Thoracic aorta (tissue), 2 donors: ENCODE measurements at places on chromosomes 2 and 18.

GRCh38 chr2:210888035-210888434 lies 331.6 kb downstream of the CPS1 start:
- H3K27me3 ChIP-seq: no peaks in the 10 kb centered on the region
- DNase-seq: no peak
- no peaks in the 10 kb centered on the region for H3K4me1 ChIP-seq
- no peak overlapping the region for H3K4me3 ChIP-seq

- H3K27me3 ChIP-seq: no peaks in the 10 kb centered on the region
- no peaks in the 10 kb centered on the region for H3K36me3 ChIP-seq
- no peaks in the 10 kb centered on the region for H3K4me1 ChIP-seq
- H3K27ac ChIP-seq: no peak overlapping the region
- no peak for DNase-seq
- no peak overlapping the region for H3K4me3 ChIP-seq
Observed at GRCh38 chr2:72011791-72012190, 135.9 kb downstream of the CYP26B1 start.

GRCh38 chr2:233829193-233830110 lies 24.9 kb downstream of the HJURP start:
- H3K36me3 ChIP-seq: no peaks in the 10 kb centered on the region
- no peak overlapping the region for H3K4me3 ChIP-seq
- H3K27me3 ChIP-seq: no peaks in the 10 kb centered on the region
- H3K27ac ChIP-seq: no peak overlapping the region

DNA sequence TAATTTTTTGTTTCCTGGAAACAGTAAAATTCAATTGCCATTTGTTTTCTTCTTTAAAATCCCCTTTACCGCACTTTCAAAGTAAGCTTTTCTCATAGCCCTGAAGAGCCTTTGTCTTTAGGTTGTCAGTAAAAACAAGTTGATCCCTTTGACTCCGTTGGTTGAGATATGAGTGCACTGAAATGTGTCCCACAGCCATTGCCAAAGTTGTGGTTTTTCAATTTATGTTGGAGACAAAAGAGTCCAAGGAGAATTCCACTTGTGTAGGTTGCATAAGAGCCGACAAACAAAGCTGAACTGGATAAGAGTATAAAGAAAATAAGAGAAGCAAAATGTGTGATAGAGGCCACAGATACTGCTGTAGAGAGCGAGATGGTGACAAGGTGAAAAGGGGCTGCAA lies 26.1 kb upstream of the HNMT start:
- no peak overlapping the region for H3K4me3 ChIP-seq
- no peaks in the 10 kb centered on the region for H3K27me3 ChIP-seq
- no peaks in the 10 kb centered on the region for H3K36me3 ChIP-seq
- H3K27ac ChIP-seq: no peak overlapping the region
- H3K4me1 ChIP-seq: no peaks in the 10 kb centered on the region

DNA sequence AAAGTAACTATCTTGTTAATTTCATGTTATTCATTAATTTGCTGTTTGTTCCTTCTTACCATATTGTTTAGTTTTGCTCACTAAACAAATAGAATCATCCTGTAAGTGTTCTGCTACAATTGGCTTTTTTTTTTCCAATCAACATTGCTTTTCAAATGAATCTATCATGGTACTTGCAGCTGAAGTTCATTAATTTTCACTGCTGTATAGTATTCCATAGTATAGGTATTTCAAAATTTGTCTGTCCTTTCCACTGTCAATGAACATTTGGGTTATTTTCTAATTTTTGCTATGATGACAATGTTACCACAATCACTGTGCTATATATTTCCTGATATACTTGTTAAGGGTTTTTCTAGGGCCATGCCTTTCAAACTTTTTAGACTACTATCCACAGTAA lies 89.0 kb upstream of the LYPD1 start:
- no peaks in the 10 kb centered on the region for H3K36me3 ChIP-seq
- H3K4me1 ChIP-seq: no peaks in the 10 kb centered on the region
- no peak for DNase-seq
- no peaks in the 10 kb centered on the region for H3K27me3 ChIP-seq

DNA sequence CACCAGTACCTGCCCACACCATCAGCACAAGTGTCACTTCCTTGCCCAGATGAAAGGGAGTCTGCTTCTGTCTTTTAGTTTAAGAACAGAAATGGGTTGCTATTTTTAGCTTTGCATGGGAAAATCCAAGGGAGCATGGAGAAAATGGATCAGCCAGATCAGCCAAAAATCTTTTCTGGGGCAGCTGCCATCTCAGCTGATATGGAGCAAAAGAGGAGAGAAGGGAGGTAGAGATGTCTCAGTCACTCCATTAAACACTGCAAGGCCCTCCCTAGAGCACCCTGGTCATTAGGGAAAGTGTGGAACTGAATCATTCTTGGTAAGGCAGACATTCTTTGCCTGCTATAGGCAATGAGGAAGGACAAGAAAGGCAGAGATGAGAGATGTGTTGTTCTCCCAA lies 79.9 kb downstream of the CTAGE1 start:
- no peaks in the 10 kb centered on the region for H3K27me3 ChIP-seq
- DNase-seq: no peak
- H3K4me3 ChIP-seq: no peak overlapping the region

- no peaks in the 10 kb centered on the region for H3K4me1 ChIP-seq
- no peak overlapping the region for H3K27ac ChIP-seq
- DNase-seq: no peak
- H3K36me3 ChIP-seq: no peaks in the 10 kb centered on the region
Observed at GRCh38 chr18:79818036-79818435, 20.3 kb downstream of the KCNG2 start.

DNA sequence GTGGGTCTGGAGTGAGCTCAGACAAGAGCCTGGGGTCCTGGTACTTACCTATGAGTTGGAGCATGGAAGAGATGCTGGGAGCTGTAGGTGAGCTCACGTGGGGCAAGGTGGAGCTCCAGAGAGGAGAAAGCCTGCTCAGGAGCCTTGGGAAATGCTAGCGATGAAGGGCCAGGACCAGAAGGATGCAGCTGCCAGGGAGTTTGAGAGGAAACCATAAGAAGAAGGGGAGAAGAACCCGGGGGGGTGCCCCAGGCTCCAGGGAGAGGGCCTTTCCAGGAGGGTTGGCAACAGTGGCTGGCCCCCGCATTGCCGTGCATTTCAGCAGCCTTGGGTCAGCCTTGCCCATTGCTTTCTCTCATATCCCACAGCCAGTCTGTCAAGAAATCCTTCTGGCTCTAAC lies 268.7 kb downstream of the GLI2 start:
- DNase-seq: no peak
- no peaks in the 10 kb centered on the region for H3K4me1 ChIP-seq
- H3K27me3 ChIP-seq: no peaks in the 10 kb centered on the region
- no peak overlapping the region for H3K27ac ChIP-seq
- H3K4me3 ChIP-seq: no peak overlapping the region

- no peak overlapping the region for H3K27ac ChIP-seq
- peaks cover 3% of the 10 kb centered on the region for H3K36me3 ChIP-seq
- DNase-seq: no peak
- no peaks in the 10 kb centered on the region for H3K4me1 ChIP-seq
- no peak overlapping the region for H3K4me3 ChIP-seq
Observed at GRCh38 chr18:51053814-51054213, 23.8 kb downstream of the SMAD4 start.

GRCh38 chr2:138193416-138194213 lies 229.3 kb downstream of the HNMT start:
- no peak overlapping the region for H3K27ac ChIP-seq
- no peak overlapping the region for H3K4me3 ChIP-seq
- H3K4me1 ChIP-seq: no peaks in the 10 kb centered on the region
- H3K36me3 ChIP-seq: no peaks in the 10 kb centered on the region
- H3K27me3 ChIP-seq: no peaks in the 10 kb centered on the region

GRCh38 chr2:73894475-73894850 lies 1.7 kb downstream of the ACTG2 start:
- H3K27me3 ChIP-seq: no peaks in the 10 kb centered on the region
- DNase-seq: no peak
- H3K4me3 ChIP-seq: peak overlapping the region; percentile 76
- H3K4me1 ChIP-seq: peaks cover 15% of the 10 kb centered on the region

- no peak overlapping the region for H3K27ac ChIP-seq
- peaks cover 5% of the 10 kb centered on the region for H3K36me3 ChIP-seq
- DNase-seq: no peak
- no peaks in the 10 kb centered on the region for H3K27me3 ChIP-seq
- H3K4me3 ChIP-seq: no peak overlapping the region
Observed at GRCh38 chr18:54192415-54192814, 32.1 kb downstream of the MBD2 start.

GRCh38 chr2:68512966-68513365 lies 45.6 kb downstream of the APLF start:
- no peak overlapping the region for H3K4me3 ChIP-seq
- no peak for DNase-seq
- H3K36me3 ChIP-seq: no peaks in the 10 kb centered on the region

DNA sequence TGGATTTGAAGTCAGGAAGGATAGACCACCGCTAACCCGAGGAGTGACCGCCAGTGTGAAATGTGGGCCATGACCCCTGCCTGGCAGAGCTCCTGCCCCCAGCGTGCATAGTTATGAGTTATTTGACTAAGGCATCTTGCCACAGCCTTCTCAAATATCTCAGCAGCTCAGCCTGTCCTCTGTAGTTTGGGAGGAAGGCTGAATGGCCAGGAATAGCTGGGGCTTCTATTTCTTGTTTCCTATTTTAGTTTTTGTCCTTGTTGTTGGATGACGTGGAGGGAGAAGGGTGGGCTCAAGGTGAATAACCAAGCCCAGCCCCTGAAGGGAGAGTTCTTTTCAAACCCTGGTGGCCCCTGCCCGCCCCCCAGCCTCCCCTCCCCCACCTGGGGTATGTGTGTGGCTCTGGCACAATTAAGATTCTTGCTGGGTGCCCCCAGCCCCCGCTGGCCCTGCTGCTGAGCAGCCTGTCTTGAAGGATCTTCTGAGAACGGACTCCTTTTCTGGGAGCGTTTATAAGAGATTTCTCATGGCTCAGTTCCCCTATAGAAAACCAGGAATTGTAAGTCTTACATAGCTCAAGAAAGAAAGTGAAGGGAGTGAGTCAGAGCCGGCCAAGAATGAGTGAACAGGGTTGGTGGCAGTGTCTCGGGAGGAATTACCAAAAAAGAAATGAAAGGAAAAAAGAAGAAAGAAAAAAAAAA lies 157.4 kb downstream of the GLI2 start:
- no peaks in the 10 kb centered on the region for H3K36me3 ChIP-seq
- H3K4me3 ChIP-seq: peak overlapping the region; percentile 58
- DNase-seq: no peak
- no peaks in the 10 kb centered on the region for H3K27me3 ChIP-seq
- peak overlapping the region; percentile 76 for H3K27ac ChIP-seq
